Ovary (tissue), 10 donors: ENCODE measurements at places on chromosomes 2 and 18. TPM values are rescaled to one million over a fixed set of nuclear protein-coding genes. Genes with fewer than 3 reads are reported as not detected.
A peak's percentile ranks its signal among the peaks of the same experiment; 100 is the strongest.

DNA sequence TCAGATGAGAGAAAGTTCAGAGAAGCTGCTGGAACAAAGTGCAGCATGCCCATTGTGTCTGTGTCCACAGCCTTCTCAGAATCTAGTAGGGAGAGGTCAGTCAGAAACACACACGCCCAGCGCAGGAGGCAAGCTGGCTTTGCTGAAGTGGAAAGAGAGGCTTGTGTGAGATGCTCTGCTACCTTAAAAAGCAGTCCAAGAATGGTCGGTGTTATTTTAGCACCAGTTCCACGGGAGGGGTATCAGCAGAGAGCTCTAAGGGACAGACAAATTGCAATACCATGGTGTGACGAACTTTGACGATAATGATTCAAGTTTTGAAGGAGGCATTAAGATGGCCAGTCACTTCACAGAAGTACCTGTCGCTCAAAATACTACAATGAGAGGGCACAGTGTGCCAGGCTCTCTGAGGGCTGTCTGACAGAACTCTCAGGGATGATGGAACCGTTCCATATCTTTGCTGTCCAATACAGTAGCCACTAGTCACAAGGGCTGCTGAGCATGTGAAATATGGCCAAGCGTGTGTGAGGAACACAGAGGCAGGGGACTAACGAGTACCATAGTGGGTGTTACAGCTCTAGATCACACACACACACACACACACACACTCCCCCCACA is 237.5 kb upstream of the TMEM200C start:
- DNase-seq = no peak

GRCh38 chr2:44715671-44716081 is 225.8 kb upstream of the SIX3 start:
- no peak for DNase-seq

DNA sequence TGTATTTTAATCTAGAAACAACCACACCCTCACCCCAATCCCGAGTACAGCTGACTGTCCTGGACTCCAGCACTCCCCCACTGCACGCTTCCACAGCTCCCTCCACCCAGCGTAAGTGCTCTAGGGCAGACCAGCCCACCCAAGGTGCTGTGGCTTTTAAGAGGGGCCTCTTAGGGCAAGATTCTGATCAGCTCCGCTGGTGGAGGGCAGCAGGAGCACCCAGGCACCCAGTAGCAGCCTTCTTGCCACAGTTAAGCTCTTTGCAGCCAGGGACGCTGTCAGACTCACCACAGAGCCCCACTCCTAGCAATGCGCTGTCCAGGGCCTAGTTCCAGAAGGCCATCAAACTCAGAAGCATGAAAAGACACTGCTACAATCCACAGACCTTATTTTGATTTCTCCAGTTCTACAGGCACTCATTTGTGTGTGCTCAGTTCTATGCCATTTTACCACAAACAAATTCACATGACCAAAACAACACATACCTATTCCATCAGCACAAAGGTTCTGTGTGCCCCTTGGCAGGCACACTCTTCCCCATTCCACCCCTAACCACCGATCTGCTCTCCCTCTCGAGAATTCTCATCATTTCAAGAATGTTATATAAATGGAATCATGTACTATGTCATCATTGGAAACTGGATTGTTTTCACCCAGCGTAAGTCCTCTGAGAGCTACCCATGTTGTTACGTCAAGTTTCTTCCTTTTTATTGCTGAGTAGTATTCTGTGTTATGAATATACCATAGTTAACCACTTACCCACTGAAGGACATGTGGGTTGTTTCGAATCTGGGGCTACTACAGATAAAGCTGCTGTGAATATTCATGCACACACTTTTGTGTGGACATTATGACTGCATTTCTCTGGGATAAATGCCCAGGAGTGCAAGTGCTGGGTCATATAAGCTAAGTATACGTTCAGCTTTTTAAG is 40.4 kb downstream of the PTPN2 start:
- no peak for DNase-seq

The MOB4 gene
- total RNA-seq = 36.2 TPM

- DNase-seq = no peak
These were observed 11.3 kb upstream of the IAH1 start for GRCh38 chr2:9462886-9463697.

DNA sequence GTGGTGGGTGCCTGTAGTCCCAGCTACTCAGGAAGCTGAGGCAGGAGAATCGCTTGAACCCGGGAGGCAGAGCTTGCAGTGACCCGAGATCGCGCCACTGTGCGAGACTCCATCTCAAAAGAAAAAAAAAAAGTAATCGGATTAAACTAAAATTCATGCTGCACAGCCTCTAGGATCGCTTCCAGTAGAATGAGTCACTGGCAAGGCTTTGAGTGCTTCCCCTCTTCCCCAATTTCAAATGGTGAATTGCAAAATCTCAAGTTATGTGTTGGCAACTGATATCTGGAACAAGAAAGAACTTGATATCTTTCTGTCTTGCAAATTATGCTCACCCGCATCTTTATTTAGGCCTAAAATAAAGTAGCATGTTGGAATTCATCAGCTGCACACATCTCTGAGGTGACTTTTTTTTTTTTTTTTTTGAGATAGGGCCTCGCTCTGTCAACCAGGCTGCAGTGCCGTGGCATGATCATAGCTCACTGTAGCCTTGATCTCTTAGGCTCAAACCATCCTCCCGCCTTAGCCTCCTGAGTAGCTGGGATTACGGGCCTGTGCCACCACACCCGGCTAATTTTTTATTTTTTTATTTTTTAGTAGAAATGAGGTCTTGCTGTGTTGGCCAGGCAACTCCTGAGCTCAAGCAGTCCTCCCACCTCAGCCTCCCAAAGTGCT is 12.7 kb downstream of the TTC39C start:
- DNase-seq = peak; percentile 62

DNA sequence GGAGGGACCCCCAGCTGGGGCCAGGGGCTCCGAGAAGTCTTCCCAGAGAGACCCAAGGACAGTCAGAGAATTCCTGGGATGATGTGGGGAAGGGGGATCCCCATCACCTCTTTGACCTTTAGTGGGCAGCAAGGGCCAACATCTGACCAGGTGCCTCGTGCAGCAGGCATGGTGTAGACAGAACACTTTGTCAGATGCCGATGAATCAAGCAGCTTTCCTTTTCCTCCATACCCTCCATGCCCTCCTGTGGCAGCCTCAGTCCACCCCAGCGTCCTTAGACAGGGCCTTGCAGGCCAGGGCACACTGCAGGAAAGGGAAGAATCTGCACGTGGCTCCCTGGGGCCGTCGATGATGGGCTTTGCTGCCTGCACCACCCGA is 26.3 kb downstream of the GPR55 start:
- DNase-seq = peak; percentile 2

The WNT10A gene
- 1.6 TPM for total RNA-seq

The PROM2 gene
- total RNA-seq = 3.1 TPM

DNA sequence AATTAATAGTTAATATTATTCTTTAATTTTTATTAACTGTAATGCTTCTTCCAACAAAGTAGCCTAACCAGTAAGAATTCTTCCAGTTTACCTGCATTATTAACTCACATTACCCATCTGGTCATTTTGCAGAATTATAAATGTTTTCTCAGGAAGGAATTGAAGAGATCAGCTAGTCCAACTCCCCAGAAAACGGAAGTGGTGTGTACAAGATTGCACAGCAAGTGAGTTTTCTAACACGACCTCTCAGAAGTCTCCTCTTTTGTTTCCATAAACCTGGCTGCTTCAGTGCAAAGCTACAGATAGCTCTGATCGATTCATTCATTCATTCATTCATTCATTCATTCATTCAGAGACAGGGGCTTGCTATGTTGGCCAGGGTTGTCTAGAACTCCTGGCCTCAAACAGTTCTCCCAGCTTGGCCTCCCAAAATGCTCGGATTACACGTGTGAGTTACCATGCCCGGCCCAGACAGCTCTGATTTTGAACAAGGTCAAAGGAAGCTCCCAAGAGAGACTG is 128.8 kb upstream of the REV1 start:
- DNase-seq = no peak

GRCh38 chr2:164538240-164538866 is 82.9 kb downstream of the GRB14 start:
- no peak for DNase-seq

DNA sequence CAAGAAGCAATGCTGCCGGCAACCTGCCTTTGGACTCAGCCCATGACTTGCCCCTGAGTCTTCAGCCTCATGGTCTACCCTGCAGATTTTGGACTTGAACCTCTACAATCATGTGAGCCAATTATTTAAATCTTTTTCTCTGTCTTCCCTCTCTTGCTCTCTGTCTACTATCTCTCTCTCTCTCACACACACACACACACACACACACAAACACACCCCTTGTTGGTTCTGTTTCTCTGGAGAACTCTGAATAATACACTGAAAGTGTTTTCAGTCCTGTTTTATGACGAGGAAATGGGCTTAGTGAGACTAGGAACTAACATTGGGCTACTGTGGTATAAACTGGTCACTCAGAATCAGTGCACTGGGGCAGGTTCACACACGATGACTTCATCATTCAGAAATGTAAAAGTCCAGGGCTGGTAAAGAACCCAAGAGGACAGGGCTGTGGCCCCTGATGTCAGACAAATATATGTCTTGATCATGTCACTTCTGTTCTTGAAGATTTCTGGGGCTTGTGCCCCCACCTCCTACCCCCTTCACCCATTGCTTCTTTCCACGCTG is 266.1 kb upstream of the SIX2 start:
- no peak for DNase-seq

DNA sequence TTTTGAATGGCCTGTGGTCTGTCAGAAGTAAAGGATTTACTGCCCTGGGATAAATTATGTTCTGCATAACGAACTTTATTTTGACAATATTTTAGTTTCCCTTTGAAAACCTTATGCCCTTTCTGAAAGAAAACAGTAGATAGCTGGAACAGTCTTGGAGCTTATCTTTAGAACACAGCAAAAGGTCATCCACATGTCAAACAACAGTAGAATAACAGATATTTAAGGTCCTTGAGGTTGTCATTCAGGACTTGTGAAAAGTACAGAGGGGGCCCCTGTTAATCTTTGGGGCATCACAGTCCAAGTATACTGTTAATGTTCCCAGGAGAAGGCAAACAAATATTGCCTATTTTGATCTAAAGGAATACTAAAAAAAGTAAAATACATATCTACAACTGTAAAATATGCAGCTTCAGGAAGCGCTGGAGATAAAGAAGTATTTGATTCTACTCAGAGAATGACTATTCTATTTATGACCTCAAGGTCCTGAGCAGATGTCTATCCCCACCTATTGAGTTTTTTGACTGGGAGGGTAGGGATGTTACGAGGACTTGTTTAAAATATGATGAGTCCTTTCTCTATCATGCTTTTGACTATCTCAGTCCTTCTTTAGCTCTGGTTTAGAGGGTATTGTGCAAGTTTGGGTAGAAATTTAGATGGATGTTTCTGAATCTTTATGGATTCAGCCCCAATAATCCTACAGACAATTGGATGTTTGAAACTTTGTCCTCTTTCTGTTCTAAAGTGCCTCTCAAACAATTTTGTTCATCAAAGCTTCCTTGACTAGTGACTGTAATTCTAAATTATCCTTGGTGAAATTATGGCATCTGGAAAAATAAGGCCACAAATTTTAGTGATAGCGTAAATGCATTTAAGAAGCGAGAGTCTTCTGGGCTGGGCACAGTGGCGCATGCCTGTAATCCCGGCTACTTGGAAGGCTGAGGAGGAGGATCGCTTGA is 25.1 kb upstream of the TMEM214 start:
- DNase-seq = no peak

- DNase-seq = no peak
These were observed 120.8 kb downstream of the NFATC1 start for GRCh38 chr18:79516441-79516931.

DNA sequence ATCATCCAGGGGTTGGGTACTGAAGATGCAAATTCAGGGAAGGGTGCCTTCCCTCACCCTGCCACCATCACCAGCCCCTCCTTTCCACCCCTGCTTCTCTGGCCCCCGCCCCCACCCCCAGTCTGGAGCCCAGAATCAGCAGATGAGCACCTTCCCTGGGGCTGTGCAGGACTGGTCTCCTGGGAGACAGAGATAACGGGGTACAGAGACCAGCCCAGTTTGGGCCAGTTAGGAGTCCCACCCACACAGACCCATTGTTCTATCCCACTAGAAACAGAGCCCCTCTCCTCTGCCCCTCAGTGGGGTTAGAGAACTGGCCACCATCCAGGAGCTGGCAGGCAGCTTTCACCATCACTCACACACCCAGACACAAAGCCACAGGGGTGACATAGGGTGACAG is 4.5 kb upstream of the CRYBA2 start:
- no peak for DNase-seq

The C1QL2 gene
- total RNA-seq = not detected

- no peak for DNase-seq
These were observed 84.1 kb upstream of the NABP1 start for GRCh38 chr2:191593622-191594385.

The GATA6 gene
- total RNA-seq = 140 TPM

DNA sequence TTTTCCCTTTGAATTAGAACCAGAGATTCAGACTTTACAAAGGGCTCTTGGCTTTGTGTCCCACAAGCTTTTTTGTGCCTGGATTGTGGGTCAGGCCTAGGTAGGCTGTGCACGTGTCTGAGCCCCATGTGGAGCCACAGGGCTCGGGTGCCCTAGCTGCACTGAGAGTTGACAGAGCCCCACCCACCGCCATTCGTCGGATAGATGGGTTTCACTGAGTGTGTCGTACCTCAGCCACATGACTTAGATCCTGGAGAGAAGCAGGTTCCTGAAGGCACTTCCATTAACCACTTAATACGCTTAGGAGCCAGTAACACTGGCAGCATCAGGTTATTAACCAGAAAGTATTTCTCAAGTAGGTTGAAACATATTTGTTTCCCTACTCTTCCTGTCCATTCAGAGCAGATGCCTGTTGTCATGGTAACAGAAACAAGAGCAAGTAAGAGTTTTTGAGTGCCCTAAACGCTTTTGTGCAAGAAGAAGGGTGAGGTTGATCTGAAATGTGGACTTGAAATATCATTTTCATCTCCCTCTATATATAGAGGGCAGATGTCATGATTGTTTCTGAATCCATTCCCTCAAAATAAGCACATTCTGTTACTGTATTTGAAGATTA is 30.0 kb downstream of the ADCYAP1 start:
- no peak for DNase-seq

The GREB1 gene
- 723 TPM for total RNA-seq

DNA sequence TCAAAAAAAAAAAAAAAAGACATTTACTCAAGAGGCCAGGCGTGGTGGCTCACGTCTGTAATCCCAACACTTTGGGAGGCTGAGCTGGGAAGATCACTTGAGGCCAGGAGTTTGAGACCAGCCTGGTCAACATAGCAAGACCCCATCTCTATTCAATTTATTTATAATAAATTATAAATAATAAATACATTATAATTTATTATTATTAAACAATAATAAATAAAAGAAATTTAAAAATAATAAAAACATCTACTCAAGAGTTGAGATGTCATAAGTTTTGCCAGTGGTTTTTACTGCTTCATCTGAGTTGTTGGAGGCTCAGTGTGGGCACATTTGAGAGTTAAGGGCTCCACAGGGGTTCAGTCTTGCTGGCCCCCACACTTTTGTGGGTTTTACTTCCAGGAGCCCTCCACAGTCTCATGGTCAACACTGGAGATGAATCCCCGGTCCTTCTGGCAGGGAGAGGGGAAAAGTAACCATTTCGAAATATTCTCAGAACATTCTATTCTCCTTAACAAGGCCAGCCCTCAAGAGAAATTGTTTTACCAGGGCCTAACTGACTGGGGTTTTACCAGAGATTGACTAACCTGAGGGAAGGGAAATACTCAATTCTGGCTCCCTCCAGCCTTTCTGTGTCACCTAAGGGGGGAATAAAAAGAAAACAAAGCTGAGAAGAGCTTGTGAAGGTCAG is 51.6 kb upstream of the NCOA1 start:
- no peak for DNase-seq

- no peak for DNase-seq
These were observed 98.6 kb downstream of the NOL10 start for GRCh38 chr2:10591207-10591606.
